ENCODE measurements at places on chromosomes 12 and 14.

GRCh38 chr12:73486256-73486655 is 1051.4 kb upstream of the ATXN7L3B start:
- no peak for DNase-seq

DNA sequence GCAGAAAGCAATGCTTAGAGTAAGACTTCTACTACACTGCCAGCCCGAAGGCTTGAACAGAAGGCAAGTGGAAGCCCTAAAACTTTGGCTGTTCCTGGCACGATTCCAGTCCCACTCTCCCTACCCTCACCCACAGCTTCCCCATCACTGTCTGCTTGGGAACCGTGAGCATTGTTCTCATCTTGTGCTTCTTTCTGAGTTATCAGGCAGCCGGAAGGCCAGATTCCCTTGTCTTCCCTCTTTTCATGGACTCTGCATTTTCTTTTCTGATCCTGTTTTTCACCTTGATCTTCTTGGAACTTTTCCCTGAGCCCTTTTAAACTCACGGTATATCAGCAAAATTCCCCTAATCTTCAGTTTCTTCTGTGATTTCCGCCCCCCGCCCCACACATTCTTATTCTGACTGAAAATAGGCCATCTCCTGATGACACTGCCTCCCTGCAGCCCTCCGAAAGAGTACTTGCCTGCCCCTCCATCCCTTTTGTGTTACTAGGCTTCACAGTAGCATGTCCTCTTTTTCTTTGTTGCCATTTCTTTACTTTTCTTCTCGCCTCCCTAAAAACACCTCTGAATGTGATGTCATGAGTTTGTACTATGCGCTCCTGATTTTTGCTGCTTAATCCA is 29.9 kb downstream of the RCOR1 start:
- DNase-seq, result no peak

- DNase-seq, result peak; percentile 50
These were observed 77.5 kb downstream of the PELI2 start for GRCh38 chr14:56195704-56196103.

- DNase-seq, result no peak
These were observed 131.8 kb downstream of the NPAS3 start for GRCh38 chr14:33070475-33070874.

- DNase-seq, result no peak
These were observed 4.4 kb downstream of the ZFP36L1 start for GRCh38 chr14:68788275-68788995.

GRCh38 chr14:62759796-62760195 is 285.5 kb downstream of the KCNH5 start:
- no peak for DNase-seq

DNA sequence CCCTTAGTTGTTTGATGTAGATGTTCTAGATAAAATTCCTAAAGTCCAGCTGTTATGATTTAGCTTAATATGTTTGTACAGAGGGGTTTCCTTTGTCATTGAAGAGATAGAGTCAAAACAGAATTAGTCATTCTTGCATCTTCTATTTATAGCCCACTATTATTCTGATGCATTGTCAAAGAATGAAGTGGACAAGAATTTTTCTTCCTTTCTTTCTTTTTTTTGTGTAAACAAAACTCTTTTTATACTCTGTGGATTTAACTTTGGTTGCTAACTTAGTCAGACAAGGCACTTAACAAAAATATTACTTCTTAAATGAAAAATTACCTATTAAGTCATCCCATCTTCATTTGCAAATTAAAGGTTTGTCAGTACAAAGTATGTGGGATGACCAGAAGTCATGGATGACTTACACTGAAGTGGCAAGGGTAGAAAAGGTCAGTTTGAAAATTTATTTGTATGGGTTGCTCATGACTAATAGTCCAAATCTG is 215.6 kb upstream of the DDHD1 start:
- peak; percentile 84 for DNase-seq

DNA sequence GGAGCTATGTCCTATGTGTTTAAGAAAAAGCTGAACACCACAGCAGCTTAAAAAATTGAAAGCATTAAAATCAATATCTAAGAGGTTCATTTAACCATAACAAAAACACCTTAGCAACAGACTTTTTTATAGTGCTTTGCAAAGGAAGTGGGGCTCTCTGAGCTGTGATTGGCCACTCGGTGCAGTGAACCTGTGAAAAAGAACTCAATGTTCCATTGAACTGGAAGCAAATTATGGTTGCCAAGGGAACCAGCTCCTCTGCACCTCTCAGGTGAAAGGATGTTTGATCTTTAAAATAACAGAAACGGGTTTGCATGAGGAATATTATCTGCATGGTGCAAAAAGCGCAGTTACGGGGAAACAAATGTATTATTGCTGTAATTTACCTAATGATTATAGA is 149.4 kb downstream of the SNAPC1 start:
- DNase-seq, result no peak
